Midbrain (tissue), 1 donor: ENCODE measurements at places on chromosomes 1 and 21.
A peak's percentile ranks its signal among the peaks of the same experiment; 100 is the strongest.

DNA sequence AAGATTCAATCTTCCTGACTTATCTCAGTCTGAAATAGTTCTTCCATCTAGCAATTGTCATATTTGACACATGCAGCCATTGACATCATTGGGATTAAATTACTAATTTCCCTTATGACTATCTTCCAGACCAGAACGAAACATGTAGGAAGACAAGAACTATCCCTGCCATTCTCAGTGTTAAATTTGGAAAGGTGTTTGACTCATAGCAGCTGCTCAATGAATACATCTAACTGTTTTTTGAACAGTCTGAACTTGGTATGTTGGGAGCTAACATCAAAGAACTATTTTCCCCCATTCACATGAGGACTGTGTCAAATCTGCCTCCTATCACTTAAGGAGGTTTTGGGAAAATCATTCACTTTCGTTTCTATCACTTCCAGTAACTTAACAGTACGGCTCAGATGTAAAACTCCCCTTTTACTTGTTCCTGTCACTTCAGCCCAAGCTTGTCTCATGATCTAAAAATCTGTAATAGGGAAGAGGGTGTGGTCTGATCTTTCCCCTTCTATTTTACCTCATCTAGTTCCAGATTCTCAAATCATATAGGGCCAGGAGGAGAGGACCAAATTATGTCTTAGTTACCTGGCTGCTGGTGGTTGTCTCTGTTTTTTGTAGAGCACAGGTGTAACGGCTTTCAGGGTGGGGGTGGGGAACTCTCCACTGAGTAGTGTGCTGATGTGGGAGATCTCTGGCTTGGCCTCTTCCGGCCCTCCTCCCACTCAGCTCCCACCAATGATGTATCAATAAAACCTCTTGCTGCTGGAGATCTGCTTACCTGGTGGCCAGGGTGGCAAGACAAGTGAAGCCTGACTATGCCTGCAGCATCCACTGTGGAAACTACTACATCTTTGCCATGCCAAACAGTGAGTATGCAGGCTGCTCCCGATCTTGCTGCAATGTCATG is 26.2 kb upstream of the SLAMF1 start:
- DNase-seq, result no peak

GRCh38 chr1:223825767-223826748 is 19.7 kb downstream of the TP53BP2 start:
- DNase-seq, result no peak

DNA sequence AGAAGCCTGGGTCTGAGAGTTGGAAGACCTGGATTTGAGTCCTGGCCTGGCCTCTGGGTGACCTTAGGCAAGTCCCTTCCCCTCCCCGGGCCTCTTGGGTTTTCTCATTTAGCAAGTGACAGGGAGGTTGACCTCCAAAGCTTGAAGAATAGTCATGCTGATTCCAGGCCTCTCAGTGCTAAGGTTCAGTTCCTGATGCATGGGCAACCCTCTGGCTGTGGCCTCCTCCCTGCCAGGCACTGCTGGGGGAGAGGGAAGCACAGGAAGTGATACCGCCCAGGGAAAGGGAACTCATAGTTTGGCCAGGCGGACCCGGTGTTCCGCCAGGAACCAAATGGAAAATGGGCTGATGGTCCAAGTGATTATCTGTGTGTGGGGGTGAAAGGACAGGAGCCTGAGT is 23.6 kb upstream of the WASF2 start:
- DNase-seq, result no peak

- DNase-seq, result no peak
Observed at GRCh38 chr21:37552496-37553029, 186.0 kb downstream of the DYRK1A start.

DNA sequence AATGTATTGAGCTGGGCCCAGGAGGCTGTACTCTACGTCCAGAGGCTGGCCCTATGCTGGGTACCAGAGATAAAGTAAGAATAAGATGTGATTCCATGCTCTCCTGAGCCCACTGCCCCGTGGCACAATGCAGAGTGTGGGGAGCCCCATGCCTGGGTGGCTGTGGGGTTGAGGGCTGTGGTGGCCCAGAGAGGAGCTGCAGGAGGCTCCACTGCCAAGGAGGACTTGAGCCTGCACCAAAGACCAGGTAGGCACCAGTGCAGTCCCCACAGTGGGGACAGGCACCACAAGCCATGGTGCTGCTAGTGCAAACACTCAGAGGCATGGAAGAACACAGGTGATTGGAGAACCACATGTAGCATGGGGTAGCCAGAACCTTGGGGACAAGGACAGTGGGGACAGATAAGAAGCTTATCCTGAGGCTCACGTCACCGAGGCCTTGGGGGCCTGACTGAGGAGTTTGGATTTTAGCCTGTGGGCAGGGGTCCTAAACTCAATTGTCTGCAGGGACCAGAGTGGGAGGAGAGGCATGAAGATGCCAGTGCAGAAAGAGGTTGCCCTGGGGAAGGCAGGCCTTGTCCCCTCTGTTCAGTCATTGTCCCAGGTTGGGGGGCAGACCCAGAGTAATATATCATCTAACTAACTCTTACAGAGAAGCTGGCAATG is 21.9 kb upstream of the EPS8L3 start:
- no peak for DNase-seq

- no peak for DNase-seq
Observed at GRCh38 chr1:77532641-77533040, 149.8 kb downstream of the ZZZ3 start.

DNA sequence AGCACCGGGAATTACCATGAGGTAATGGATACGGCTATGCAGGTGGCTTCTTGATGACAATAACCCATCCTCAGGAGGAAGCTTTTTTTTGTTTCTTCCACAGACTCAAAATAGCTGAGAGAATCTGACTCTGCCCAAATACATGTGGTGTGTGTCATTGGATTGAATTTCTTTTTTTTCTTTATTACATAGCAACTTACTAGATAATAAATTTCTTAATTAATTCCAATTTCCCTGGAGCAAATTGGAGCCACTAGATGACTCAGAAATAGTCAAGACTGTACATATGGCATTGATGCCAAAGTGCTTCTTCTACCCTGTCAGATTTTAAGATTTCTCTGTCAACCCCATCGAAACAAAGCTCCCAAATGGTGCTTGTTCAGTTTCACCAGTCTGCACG is 42.7 kb downstream of the L1TD1 start:
- no peak for DNase-seq

DNA sequence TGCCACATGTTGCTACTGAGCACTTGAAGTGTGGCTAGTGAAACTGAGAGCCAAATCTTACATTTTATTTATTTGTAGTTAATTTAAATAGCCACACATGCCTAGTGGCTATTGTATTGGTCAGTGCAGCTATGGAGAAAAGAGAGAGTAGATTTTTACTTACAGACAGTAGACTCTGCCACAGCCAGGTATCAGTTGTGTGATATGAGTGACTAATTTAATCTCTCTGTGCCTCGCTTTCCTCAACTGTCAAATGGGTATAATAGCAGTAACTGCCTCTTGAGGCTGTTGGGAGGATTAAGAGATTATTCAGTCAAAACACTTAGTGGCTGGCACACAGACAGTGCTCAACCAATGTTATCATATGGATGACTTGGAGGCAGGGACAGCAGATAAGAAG is 49.0 kb downstream of the UBE2T start:
- DNase-seq, result no peak

- DNase-seq, result peak; percentile 16
Observed at GRCh38 chr1:177928194-177928593, 41.7 kb downstream of the SEC16B start.

DNA sequence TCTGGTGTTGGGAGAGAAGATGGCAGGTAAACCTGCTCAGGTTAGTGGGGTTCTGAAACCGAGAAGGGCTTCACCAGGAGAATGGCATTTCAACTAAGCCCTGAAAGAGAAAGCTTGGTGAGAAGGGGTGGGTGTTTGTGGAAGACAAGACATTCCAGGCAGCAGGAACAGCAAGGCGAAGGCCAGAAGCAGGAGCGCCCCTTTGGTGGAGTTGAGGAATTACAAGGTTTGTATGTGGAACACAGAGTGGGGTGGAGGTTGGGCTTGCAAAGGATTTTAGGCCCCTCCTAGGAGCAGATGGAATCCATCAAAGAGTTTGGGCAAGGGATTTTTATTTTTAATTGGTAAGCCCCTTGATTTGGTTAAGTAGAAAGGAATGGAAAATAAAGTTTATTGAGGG is 24.8 kb upstream of the ELOA start:
- no peak for DNase-seq

DNA sequence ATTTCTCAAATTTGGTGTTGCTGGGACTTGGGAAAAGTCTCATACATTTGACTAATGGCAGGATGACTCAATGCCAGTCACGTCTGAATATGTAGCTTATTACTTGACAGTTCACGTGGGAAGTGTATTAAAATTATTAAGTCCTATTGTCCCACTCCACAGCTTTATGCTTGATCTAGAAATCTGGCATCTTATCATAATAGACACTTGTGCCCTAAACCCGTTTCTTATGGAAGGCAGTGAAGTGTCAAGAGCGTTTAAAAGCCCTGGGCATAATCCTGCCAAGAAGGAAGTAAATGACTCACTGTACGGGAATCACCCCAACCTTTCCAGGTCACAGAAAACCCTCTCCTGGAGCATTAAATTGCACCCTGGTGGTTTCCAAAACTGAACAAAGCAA is 207.4 kb downstream of the APP start:
- no peak for DNase-seq

- DNase-seq, result no peak
Observed at GRCh38 chr1:8780405-8780804, 37.0 kb downstream of the RERE start.

- no peak for DNase-seq
Observed at GRCh38 chr21:40652436-40652835, 194.5 kb downstream of the DSCAM start.

- DNase-seq, result no peak
Observed at GRCh38 chr1:28830814-28831213, 18.8 kb downstream of the OPRD1 start.

DNA sequence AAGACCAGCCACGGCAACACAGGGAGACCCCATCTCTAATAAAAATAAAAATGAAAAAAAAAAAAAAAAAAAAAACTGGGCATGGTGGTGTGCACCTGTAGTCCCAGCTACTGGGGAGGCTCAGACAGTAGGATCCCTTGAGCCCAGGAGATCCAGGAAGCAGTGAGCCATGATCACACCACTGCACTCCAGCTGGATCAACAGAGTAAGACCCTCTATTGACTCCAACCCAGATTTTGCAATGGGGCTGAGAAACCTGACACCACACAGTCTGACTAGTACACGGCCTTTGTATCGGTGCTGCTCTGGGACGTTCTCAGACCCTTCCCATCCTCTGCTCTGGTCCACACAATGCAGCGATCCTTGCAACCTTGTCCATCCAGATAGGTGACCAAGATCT is 31.8 kb downstream of the SPATA21 start:
- no peak for DNase-seq

GRCh38 chr1:211748810-211749209 is 73.4 kb upstream of the NEK2 start:
- DNase-seq, result no peak

DNA sequence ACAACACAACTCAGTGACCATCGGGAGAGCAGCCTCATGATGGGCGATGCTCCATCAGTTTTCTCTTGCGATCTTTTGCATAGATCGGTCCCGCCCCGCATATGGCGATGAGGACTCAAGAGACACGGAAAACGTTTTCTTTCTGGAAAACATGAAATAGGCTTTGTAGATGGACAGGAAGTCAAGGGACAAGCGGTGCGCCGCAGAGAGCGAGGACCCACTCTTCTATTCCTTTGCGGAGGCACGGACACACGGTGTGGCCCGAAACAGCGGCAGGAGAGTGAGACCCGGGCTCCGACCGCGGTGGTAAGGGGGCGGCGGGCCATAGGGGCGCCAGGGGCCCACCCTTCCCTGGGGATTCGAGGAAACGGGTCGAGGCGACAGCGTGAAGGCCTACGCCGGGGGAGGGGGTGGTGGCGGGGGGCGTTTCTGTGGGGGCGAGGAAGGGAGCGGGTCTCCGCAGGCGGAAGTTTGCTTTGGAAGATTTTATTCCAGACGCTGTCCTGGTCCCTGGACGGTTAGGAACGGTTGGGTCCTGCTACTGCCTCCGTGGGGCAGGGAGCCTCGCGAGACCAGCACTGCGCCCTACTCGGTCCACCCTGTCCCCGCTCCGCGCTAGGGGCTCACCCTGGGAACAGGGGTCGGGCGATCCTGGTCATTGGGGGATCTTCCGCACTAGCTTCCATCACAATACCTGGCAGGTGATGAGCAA is 796 bp upstream of the TDRKH start:
- DNase-seq, result no peak

DNA sequence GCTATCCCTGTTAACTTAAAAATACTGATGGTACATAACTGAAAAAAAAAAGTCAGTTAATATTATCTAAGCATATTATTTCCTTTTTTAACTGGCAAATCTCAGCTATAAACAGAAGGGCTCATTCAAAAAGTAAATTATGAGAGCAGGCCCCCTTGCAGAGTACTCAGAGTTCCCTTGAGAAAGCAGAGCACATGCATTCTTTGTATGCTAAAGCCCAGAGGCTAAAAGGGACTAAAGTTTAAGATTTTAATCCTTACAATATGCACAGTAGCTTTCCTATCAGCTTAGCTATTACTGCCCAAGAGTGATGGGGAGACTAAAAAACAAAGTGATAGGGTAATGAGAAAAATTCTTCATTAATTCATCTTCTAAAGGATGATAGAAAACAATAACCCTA is 18.5 kb downstream of the SLC16A1 start:
- no peak for DNase-seq

- DNase-seq, result no peak
Observed at GRCh38 chr1:74057719-74058118, 140.3 kb downstream of the LRRIQ3 start.

DNA sequence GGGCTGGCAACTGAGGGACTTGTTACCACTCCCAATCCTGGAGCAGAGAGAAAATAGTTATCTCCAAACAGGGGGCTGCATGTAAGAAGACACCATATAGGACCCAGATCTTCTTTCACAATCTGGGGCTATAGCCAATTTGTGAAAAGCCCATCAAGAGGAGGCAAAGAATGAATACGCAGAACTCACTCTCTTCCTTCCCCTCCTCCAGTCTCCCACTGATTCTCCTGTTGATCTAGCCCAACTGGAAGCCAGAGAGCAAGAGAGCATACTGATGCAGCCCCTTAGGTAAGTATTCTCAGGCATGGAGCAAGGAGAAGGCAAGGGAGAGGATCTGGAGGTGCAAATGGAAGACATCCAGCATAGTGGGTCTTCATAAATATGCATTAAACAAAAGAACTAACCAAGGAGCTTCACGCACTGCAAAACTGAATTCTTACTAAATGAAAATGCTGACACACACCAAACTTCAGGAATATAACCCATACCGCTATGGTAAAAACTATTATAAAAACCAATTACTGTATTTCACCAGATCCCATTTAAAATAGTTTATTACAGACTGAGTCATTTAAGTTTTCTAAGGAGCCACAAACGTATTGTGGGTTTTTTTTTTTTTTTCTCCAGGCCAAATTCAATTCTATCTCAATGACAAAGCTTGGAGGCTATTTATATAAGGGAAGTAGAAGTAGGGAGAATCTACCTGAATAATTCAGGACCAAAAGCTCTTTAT is 15.5 kb upstream of the HMGB4 start:
- no peak for DNase-seq

- no peak for DNase-seq
Observed at GRCh38 chr1:24805534-24806301, 60.5 kb downstream of the CLIC4 start.

- no peak for DNase-seq
Observed at GRCh38 chr1:213969958-213970555, 17.7 kb upstream of the PROX1 start.

GRCh38 chr1:42779725-42780124 is 5.1 kb upstream of the TMEM269 start:
- DNase-seq, result no peak

GRCh38 chr1:176017722-176018121 is 189.4 kb downstream of the COP1 start:
- DNase-seq, result no peak
